Activated CD8-positive, alpha-beta memory T cell treated with anti-CD3 and anti-CD28 coated beads, Interleukin-2, amount 50 U/mL, for 4 hours (primary cell): ENCODE measurements at places on chromosomes 2 and 18.
A peak's percentile ranks its signal among the peaks of the same experiment; 100 is the strongest.

GRCh38 chr2:238433941-238434845, 7.5 kb downstream of the ASB1 start:
- no peak for DNase-seq

DNA sequence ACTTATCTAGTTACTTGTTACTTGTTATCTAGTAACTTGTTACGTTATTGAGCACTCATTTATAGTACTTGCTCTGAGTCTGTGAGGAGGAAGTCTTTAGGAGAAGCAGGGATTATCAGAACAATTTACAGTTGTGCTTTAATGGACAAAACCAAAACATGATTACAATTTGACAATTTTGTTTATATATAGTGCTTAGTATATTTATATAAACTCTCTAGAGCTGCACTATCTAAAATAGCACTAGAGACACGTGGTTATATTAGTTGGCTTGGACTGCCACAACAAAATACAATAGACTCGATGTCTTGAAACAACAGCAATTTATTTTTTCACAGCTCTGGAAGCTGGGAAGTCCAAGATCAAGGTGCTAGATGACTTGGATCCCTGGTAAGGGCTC, 78.4 kb downstream of the BMPR2 start:
- DNase-seq, result no peak

DNA sequence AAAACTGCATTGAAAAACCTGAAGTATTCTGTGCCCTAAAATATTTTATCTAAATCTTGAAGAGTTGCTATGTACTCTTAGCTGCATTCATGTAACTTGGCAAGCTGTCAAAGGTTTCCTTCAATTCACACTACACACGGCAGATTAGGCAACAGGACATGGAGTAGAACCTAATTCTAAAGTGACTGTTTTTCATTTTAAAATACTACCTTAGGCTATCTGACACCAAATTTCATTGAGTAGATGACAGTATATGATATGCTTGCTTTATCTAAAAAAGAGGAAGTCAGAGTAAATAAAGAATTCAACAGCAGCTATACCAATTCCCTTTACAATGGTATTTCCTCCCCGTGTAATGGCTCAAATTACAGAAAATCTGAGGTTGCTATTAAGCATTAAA, 45.4 kb downstream of the EXOC6B start:
- DNase-seq, result no peak

- peak; percentile 9 for DNase-seq
These were observed 107.3 kb upstream of the HS6ST1 start for GRCh38 chr2:128425731-128426620.

DNA sequence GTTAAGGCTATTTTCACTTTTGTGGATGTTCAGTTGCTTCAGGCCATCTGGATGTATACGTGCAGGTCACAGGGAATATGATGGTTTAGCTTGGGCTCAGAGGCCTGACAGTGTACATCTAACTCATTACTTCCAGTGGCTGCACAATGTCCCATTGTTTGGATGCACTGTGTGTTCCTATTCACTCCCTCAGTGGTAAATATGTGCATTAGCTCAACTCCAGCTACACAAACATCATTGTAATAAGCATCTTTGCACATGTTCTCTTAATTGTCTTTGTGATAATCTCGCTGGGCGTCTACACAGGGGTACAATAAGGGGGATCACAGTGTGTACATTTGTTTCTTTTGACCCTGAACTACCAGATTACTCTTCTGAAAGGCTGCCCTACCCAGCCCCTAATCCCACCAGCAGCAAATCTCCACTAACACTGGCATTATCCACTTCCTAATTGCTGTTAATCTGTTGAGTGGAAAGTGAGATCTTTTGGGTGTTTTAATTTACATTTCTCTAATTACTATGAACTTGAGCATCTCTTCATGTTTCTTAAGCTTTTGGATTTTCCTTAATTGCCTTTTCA, 56.1 kb upstream of the POLE4 start:
- no peak for DNase-seq

DNA sequence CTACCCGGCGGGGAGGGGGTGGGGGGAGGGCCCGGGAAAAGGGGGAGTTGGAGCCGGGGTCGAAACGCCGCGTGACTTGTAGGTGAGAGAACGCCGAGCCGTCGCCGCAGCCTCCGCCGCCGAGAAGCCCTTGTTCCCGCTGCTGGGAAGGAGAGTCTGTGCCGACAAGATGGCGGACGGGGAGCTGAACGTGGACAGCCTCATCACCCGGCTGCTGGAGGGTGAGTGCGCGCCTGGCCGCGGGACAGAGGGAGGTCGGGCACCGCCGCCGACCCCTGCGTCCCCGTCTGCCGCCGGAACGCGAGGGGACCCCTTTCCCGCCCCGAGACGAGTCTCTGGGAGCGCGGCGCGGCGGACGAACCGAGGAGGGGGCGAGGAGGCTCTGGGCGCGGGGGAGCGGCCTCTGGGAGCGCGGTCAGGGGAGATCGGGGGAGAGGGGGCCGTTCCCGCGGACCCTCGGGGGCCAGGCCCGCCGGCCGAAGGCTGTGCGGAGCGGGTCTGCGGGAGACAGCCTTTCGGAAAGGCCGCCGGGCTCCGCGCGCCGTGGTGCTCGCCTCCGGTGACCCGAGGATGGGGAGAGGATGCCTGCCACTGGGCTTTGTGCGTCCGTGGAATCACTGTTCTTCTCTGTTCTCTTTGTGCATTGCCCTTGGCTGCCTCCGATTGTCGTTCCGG, 463 bp downstream of the PPP1CB start:
- DNase-seq, result peak; percentile 42
